Right cardiac atrium (tissue), 5 donors: ENCODE measurements at places on chromosomes 12 and 14. TPM values are rescaled to one million over a fixed set of nuclear protein-coding genes. Genes with fewer than 3 reads are reported as not detected.

DNA sequence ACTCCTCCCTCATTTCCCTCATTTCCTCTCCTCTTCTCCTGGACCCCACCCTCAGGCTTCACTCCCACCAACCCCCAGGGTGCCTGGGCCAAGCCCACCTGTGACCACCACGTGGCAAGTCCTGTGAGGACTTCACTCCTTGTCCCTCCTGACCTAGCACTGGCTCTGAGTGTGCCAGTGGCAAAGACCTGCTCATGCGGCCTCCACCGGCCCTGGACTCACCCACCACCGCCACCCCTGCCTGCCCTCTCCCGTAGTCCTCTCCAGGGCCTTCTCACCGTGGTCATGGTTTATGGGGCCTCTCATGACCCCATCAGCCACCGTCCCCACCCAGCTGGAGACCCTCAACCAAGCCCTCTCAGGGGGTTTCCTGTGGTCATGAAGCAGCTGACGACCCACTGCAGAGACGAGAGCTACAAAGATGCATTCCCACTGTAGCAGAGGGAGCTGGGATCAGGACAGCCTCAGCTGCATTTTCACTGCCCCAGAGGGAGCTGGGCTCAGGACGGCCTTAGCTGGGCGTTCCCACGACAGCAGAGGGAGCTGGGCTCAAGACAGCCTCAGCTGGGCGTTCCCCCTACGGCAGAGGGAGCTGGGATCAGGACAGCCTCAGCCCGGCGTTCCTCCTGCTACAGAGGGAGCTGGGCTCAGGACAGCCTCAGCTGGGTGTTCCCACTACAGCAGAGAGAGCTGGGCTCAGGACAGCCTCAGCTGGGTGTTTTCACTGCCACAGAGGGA is 3.2 kb upstream of the C14orf180 start:
- no peak for DNase-seq

DNA sequence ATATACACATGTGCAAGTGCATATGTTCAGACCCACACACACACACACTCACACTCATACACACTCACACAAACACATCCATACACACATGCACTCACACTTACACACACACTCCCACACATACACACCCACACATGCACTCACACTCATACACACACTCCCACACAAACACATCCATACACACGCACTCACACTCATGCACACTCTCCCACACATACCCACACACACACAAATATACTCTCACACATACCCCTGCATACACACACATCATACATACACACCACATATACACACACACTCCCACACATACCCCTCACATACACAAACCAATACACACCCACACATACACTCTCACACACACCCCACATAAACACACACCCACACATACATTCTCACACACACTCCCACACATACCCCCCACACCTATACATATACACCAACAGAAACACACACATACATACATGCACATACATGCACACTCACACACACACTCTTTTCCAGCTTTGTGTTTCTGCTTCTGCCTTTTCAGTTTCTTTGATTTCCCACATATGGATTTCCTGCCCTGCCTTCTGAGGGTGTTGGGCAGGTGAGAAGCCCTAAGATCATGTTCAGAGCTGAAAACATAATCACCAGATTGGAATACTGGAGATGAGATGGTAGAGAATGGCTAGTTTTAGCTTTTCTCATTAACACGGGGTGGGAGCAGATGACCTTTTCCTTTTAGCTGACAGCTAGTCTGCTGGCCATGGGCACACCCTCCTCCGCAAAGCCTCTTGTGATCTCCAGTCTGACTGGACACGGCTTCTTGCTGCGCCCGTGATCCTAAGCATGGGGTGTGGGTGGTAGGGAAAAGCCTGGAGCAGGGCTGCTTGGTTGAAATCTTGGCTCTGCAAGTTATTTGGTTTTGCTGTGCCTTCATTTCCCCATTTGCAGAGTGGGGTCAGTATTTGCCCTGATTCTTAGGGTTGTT is 214.0 kb downstream of the CHST11 start:
- DNase-seq, result no peak

GRCh38 chr12:103956509-103957027 is 9.1 kb upstream of the TDG start:
- DNase-seq, result no peak

DNA sequence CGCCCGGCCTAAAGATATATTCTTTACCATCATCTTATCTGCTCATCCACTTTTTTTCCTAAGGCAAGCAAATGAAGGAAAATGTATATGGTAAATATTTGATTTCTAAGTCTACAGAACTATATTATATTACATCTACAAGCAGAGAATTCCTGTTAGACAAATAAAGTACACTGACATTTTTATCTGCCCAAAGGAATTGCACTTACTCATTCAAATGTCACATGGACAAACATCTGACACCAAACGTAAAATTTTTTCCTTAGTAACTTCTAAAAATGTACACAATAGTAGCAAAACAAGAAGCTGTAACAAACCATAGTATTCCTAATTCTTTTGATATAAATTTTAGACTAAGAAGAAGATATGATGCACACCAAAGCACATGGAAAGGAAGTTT is 51.0 kb downstream of the SPPL3 start:
- DNase-seq, result no peak

DNA sequence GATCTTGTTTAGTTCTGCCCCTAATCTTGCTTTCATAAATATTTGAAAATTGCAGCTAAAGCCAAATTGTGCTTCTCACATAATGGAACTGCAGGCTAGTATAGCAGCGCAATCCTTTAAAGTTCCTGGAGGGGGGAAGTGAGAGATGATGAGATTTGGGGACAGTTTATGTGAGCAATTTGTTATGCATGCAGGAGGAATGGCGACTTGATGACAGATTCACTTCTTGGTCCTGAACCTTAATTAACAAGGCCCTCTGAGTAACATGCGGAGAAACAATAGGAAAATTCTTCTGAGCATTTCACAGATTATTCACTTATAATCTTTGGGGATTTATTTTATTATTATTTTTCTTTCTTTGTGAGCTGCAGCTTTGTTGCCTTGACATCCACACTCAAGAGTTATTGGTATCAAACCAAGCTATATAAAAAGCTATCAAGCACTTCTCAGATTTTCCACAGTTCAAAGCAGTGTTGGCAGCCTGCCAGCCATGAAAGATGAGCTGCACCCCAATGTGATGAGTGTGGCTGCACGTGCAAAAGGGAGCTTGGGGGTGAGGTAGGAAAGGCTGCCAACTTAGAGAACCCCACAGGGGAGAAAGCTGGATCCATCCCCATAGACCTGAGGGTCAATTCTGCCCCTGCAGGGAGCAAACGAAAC is 1662.2 kb upstream of the FLRT2 start:
- peak; percentile 43 for DNase-seq

DNA sequence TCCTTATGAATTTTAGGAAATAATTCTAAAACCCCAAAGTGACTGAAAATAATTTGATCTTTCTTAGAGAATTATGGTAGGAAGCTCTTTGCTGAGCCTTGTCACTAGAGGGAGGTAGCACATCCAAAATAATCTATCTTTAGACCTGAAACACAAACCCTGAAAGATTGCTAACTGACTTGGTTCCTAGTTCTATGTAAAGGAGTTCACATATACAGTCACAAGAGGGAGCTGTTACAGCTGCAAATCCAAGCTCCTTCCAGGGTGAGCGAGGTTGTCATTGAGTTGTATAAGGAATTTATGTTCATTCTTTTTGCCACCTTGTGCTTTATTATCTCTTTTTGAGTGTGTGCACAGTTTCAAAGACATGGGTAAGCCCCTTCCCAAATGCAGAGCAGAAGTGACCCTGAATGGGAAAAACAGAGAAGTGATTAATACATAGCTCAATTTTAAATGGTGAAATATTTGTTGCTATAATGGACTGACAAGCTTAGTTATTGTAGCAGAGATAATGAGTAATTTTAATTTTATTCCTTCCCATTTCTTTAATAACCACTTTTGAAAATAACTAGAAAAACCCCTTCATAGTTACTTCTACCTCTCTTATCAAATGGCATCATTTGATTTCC is 387.9 kb downstream of the DAD1 start:
- no peak for DNase-seq

Gene NPAS3
- total RNA-seq, result 5.7 TPM

Gene APOLD1
- total RNA-seq, result 15.7 TPM
